CD4-positive, alpha-beta T cell treated with Interleukin-4 for 4 hours (primary cell): ENCODE measurements at places on chromosomes 2 and 18.

GRCh38 chr2:12083081-12083581 lies 336.7 kb downstream of the LPIN1 start:
- DNase-seq = no peak

DNA sequence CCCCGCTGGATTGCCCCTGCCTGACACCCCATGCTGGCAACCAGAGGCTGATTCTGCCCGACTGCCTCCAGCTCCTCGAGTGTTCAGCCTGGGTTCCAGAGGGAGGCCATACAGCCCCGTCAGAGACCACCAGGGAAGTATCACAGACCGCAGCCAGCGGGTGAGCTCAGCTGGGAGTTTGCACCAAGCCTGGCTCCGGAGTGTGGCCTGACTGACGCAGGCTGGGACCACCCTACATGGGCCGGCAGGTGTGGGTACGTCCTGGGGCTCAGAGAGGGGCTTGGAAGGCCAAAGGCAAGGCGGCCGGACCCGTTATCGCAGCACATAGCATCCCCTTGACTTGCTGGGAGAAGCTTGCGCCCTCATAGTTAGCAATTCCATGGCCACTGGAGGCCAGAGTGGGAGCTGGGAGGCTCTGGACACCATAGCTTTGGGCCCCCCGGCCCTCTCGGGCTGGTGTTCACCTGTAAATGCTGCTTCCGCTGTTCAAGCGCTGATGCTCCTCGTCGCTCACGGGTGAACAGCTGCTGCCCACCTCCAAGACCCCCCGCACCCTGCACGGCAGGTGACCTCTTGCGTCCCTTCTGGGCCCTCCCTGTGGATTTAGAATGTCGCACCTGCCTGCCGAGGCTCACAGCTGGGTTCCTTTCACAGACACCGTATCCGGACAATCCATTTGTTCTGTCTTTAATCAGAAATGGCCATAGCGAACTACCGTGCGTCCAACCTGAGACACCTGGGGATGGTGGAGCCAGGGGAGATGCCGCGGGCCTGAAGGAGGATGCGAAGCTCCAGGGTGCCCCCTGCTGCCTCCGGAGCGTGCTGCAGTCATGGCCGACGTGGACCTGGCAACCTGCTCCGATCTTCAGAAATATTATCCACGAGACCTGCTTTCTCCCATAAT lies 31.2 kb upstream of the SLC66A3 start:
- peak; percentile 34 for DNase-seq

- DNase-seq = peak; percentile 32
These were observed 1.5 kb downstream of the KLF7 start for GRCh38 chr2:207164006-207164831.

DNA sequence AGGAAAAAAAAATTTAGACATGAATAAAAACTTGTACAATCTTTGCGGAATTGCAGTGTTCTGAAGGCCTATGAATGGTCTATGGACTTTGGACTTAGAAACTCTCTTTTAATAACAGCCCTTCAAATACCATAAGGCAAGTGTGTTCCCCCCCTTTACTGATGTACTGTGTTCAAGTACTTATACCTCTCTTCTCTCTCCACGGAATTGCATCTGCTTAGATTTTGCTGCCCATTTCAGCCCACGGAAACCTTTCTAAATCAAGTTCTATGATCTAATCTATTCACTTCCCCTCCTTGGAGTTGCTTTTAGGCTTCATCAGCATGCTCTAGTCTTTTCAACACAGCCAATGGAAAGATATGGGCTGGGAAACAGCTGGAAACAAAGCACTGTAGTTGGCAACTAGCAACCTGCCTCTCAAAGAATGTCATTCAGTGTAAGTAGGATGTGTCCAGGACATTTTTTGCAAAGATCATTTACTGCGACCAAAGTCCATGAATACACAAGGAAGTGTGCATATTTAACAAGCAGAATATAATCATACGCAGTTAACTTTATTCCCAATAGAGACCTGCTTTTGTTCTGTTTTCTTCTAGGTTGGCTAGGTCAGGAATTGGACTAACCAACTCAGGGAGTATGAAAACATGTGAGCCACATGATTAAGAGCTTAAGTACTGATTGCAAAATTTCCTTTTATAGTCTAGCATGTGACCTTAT lies 58.0 kb downstream of the SLC40A1 start:
- DNase-seq = no peak

DNA sequence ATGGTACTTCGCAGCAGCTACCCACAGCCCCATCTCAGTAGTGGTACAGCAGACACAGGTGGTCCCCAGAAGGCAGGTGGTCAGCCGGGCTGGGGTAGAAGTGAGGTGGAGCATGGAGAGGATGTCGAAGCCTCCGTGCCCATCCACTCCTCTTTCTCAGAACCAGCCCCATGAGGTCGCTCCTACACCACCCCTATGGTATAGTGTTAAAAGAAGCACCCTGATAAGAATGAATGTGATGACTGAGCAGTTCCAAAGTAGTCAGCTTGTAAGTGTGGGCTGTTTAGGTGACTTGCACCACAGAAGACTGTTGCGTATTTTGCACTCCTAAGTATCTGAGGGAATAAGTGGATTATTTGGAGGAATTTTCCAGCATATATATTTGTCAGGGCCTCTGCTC lies 111.3 kb downstream of the WDSUB1 start:
- DNase-seq = peak; percentile 8

DNA sequence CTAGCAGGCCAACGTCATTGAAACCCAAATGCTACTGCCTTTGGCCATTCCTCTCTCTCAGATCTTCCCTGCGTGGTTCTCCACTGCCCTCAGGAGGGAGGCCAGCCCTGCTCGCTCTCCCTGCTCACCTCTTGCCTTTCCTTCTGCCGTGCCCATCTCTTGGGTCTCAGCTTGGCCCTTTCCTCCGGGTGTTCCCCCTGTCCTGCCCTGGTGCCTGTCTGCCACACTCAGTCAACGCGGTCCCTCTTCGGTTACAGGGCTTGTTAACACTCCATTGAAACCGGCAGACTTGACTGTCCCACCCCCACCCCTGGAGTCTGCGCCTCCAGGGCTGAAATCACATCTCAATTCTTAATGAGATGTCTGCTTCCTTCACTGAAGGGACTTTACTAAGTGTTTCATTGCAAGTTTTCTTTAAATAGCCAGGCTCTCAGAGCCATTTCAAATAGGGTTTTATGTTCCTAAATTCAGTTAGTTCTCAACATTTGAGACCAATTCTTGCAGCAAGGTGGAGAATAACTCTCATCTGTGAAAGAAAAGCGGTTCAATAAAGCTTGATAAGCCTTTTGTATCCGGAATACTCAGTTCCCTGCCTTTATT lies 237.6 kb downstream of the DYSF start:
- DNase-seq = no peak

GRCh38 chr2:174959787-174960186 lies 45.4 kb downstream of the CHN1 start:
- DNase-seq = no peak

DNA sequence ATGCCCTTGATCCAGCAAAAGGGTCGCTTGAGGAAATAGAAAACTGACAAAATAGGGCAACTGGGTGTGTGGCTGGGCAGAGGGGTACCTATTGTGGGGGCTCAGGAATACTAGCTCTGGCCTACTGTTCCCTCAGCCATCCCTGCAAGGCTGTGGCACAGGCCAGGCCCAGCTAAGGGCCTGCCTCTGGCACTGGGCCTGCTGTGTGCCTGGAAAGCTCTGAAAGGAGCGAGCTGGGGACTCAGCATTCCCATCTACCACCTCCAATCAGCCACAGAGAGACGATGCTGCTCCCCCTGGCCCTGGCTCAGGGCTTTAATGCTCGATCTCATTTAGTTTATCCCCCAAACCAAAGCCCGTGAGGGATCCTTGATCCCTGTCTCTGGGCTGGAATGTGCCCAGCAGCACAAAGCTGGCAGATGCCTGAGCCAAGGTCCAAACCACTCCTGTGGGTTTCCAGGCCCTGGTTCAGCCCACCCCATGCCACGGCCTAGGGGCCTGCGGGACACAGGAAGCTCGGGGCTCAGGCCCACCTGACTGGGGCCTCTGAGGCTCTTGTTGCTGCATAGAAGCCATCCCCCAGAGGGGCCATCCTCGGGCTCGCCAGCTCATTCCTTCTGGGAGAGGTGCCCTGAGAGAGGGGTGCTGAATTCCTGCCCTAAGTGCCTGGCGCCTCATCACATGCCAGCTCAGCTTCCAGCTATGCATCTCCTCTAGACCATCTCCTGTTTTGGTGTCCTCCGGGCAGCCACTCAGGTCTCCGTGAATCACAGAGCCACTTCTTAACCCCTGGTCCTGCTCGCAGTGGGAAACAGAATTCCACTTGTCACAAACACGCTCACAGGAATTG lies 43.0 kb upstream of the KCNF1 start:
- DNase-seq = no peak

DNA sequence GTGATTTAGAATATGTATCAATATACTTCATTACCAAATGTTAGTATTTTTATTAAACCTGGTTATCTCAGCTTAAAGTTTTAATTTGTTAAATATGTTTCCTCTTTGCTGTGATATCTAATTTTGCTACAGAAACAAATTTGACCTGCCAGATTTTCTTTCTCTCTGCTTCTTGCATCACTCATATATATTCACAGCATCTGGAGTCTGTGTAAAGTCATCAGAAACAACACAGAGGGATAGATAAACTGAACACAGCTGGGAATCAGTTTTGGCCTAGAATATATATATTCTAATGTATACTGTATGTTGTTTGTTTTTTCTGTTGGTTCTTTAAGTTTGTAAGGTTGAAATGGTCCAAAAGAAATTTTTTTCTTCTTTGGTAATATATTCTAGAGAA lies 8.5 kb downstream of the PSMD14 start:
- no peak for DNase-seq

DNA sequence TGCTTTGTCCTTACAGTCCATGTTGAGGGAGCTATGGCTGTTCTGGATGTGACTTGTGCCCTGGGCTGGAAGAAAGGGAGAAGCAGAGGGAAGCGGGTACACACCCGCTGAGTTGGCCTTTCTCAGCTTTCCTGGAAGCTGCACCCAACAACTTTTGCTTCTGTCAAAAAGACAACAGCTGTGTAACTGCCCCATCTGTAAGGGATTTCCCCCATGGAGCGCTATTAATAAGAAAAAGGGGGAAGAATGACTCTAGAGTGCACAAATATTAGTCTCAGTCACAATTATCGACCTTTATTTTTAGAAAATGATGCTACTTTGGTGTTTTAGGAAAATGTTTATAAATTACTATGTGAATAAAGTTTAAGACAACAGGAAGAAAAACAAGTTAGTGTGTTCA lies 368.3 kb downstream of the RAD51AP2 start:
- no peak for DNase-seq

GRCh38 chr2:99404039-99404796 lies 67.0 kb downstream of the EIF5B start:
- no peak for DNase-seq

- DNase-seq = no peak
These were observed 4.1 kb upstream of the YES1 start for GRCh38 chr18:816088-816653.

DNA sequence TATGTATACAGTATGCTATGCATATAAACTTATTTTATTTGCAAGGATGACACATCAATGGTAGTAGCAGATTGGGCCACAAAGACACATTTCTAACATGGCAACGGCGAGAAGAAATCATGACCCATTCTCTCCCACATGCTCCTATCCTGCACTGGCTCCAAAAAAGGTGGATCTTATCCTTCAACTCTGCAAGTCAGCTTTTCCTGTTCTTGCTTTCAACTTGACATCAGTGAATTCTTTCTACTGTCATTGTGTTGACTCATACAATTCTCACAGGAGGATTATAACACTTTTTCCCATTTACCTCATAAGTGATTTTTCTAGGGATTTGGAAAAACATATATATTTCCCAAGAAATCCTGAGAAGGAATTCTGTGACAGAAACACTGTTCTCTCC lies 53.1 kb downstream of the ACVR1 start:
- DNase-seq = no peak

DNA sequence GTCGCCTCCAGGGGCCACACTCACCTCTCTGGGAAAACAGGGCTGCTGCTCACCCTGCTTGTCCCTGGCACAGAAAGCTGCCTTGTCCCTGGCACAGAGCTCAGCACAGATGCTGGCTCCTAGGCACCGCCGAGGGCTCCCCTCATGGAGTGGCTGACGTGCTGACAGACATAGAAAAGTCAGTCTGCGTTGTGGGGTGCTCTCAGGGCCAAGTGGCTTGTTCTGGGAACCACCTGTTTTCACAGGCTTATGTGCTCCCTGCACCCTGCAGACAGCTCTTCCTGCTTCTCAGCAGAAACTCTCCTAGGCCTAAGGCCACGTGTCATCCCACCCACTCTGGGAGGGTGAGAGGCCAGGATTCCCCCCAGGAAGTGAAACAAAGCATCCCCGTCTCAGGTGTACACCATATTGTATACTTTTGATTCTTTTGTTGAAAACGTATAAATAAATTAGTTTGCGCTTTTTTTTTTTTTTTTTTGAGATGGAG lies 84.7 kb upstream of the TMEM200C start:
- no peak for DNase-seq

- no peak for DNase-seq
These were observed 104.9 kb downstream of the RPRM start for GRCh38 chr2:153373510-153374279.

GRCh38 chr2:63378589-63378988 lies 209.7 kb downstream of the WDPCP start:
- DNase-seq = no peak

DNA sequence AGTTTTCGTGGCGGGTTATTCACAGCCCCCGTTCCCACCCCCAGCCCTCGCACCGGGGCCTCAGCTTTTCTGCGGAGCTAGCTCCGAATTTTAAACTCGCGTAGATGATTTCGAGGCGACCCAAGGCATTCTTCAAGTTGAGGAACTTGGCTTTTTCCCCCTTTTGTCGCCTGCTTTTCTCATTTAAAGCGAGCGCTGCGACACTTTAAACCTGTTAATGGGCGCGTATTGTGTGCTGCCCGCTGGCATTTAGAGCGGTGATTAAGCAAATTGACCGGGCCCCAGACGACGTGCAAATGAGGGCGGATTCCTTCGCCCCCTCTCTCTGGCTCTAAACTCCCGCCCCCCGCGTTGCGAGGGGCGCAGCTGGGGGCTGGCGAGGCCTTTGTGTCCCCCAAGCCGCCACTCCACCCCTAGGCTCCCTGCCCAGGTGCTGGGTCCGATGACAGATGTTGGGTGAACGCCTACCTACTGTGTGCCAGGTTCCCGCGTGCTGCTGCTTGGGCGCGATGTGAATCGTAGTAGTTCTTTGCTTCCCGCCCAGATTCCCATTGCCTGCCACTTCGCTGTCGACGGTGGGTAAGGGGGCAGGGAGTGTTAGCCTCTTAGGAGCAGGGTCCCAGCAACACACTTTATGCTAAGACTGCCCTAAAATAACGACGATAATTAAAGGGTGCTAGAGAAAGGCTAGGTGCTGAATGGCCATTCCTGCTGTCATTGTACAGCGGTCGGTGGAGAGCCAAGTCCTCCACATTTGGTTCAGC lies 1.9 kb downstream of the TCF7L1 start:
- DNase-seq = no peak

GRCh38 chr2:101463911-101464641 lies 10.8 kb downstream of the RFX8 start:
- DNase-seq = no peak

- no peak for DNase-seq
These were observed 49.6 kb upstream of the IGFBP2 start for GRCh38 chr2:216583606-216584005.
